ENCODE measurements at places on chromosomes 3 and 15. TPM values are rescaled to one million over a fixed set of nuclear protein-coding genes. Genes with fewer than 3 reads are reported as not detected.
A peak's percentile ranks its signal among the peaks of the same experiment; 100 is the strongest.

- no peak for DNase-seq
These were observed 15.2 kb upstream of the LMCD1 start for GRCh38 chr3:8486434-8486833.

DNA sequence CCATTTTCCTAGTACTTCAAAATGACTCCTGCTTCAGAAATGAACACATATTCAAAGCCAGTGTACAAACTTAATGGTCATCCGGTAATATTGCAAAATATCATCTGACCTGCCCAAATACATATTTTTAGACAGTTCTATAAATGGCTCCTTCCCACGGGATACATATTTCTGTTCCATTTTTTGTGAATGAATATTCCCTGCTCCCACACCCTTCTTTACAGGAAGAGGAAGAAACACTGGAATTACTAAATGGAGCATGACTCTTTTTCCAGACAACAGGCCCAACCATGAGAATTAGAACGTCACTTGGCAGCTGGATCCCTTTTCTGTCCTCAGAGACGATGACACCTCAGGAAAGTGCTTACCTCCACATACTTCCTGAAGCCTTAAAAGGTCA is 38.0 kb upstream of the CBLB start:
- peak; percentile 99 for DNase-seq

The COLQ gene
- 0.44 TPM for total RNA-seq

The MYZAP gene
- 49.7 TPM for total RNA-seq

The MKRN3 gene
- 0.65 TPM for total RNA-seq

DNA sequence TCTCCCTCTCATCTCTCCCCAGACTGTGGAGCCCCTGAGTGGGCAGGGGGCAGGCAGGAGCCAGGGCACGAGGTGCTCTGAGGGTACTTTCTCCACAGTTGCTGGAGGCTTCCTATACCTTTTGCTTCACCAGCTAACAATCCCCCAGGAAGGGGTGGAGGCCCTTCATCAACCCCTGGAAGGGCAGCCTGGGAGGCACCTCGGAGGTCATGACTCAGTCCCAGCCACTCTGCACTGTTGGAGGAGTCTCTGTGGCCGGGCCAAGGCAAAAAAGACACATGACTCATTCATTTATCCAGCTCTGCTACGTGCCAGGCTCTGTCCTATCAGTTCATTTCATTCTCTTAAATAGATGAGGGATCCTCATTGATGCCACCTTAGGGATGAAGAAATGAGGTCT is 15.6 kb upstream of the KY start:
- no peak for DNase-seq

The ZNF662 gene
- total RNA-seq: 1.8 TPM
